Stimulated activated CD8-positive, alpha-beta memory T cell treated with anti-CD3 and anti-CD28 coated beads, Interleukin-4, amount 100 ng/mL, for 4 hours (primary cell): ENCODE measurements at places on chromosomes 3 and 15.

- no peak for DNase-seq
These were observed 99.5 kb downstream of the ZNF621 start for GRCh38 chr3:40624189-40624769.

GRCh38 chr3:38636881-38637280 lies 12.6 kb downstream of the SCN5A start:
- no peak for DNase-seq

DNA sequence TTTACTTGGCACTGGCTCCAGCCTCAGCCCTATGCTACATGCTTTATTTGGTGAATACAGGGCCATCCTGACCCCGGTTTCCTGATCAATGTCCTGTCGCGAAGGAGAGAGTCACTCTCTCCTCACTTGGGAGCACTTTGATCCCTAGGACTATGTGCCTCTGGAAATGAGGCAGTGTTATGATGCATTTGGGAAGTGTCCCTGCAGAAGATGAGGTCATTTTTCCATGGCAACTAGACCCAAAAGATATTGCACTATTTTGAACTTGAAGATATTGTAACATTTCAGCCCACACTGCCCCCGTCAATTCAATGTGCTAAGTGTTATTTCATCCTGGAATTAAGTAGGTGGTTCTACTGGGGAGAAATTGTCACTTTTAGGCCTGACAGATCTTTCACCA lies 68.0 kb downstream of the LRRK1 start:
- DNase-seq: no peak

DNA sequence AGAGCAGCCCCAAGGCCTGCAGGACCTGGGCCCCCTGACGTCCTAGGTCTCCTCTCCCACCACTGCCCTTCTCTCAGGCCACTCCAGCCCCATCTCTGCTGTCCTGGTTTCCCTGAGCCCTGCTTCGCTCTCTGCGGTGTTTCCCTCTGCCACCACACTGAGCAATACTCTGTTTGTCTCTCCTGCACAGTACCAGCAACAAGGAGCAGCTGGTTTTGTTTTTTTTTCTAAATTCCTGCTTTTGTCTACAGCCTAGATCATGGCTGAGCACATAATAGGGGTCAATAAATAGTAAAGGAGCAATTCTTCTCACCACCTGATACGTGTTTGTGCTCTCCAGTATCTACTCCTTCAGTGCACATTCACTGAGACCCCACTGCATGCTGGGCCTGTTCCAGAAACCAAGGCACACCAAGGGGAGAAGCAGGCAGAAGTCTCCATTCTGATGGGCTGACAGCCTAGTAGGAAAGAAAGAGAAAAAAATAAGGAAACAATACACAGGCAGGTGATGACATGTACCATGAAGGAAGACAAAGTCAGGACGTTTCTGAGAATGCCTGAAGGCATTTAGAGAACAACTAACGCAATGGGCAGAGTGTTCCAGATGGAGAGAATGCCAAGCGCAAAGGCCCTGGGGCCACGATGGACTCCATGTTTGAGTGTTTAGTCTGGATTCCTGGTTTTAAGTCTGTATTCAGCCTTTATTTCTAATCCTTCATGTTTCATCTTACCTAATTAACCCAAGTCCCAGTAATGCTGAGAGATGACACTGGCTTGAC lies 6.0 kb upstream of the ACAD9 start:
- DNase-seq: no peak

- DNase-seq: no peak
These were observed 49.0 kb downstream of the DZIP1L start for GRCh38 chr3:138066383-138066782.

- no peak for DNase-seq
These were observed 18.5 kb downstream of the PIK3CA start for GRCh38 chr3:179166561-179167201.

- no peak for DNase-seq
These were observed 156.8 kb downstream of the IMPG2 start for GRCh38 chr3:101163554-101163953.

DNA sequence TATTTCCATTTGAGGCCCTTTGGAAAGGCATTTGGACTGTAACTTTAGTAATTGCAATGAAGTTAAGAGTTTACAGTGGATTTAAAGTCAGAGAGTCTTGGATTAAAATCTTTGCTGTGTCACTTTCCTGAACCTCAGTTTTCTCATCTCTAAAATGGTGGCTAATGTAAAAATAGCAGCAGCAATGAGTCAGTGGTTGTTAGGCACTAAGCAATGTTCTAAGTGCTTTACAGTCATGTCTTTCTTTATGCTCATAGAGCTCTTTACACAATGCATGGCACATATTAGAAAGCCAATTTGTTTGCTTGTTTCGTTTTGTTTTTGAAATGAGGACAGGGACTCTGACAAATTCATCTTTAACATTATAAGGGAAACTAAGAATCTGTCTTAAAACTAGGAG lies 222.7 kb upstream of the DNAJC19 start:
- DNase-seq: no peak

- DNase-seq: no peak
These were observed 73.8 kb downstream of the AAGAB start for GRCh38 chr15:67180514-67181191.

DNA sequence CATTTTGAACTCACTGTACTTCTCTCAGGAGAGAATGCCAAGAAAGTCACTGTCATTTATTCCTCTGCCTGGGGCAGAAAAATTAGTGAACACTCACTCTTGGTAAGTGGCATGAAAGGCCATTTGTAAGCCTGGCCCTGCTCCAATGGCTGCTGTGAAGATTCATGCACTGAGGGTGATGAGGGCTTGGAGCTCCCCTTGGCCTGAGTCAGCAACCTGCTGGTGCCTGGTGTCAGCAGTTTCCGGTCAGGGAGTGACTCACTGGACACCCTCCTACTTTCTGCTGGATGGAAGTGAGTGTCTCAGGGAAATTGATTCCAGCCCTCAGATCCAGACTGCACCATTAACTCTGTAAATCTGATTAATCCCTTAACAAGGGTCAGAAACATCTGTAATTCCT lies 37.6 kb downstream of the TRA2B start:
- DNase-seq: no peak

DNA sequence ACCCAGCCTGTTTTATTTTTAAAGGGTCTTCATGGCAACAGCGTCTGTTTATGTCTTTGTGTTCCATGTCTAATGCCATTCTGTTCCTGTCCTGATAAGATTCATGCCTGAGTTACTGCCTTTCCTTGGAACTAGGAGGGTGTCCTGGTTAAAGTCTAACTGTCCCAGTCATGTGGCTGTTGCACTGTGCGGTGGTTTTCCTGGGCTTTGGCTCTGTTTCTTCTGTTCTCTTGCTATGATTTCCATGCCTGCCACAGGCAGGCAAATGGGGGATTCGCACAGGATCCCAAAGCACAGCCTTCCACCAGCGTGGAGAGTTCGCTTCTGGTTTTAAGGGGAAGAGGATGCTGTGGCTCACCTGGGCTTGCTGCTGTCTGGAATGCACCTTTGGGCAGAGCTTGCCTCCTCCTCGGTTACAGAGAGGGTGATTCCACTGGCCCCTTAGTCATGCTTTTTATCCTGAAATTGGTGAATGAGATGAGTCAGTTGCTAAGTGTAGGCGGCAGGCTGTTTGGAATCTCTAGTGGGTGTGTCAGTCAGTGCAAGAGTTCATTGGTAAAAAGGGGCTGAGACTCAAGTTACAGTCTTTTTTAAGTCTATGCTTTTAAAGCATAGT lies 86.8 kb downstream of the CCK start:
- no peak for DNase-seq

DNA sequence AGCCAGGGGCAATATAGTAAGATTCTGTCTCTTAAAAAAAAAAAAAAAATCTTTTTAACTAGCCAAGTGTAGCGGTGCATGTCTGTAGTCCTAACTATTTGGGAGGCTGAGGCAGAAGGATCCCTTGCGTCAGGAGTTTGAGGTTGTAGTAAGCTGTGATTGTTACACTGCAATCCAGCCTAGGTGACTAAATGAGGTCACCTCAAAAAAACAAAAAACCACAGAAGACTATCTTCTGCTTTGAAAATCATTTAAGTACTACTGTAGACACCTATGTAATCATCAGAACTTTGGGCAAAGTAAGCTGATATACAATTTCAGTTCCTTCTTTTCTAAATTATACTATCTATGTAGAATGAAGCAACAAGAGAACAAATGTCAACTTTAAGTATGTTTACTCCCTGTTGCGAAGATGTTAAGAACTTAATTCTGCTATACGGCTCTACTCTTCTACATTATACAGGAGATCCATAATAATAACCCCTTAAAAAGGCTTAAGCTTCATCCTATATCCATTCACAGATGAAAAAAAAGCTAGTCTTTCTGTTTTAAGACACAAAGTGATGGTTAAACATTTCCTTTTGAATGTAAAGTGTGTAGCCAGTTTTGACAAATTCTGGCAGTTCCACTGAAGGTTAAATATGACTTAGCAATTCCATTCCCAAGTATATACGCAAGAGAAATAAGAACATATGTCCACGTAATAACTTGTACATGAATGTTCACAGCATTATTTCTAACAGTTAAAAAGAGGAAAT lies 15.2 kb downstream of the DAZL start:
- no peak for DNase-seq

DNA sequence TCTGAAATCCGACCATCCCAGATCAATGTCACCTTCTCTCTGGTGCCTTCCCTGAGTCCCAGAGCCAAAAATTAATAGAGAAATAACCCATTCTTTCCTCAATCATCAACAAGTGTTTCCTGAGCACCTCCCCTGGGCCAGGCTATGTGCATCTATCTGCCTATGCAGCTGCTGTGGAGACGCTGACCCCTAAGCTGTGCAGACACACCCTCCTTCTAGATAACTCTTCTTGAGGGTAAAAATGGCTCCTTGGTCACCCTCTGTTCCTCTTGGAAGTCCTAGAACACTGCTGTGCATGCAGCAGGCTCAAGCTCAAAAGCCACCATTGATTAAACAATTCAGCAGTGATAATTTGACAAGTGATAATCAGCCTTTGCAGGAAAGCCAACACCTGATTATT lies 18.4 kb downstream of the CA12 start:
- no peak for DNase-seq

DNA sequence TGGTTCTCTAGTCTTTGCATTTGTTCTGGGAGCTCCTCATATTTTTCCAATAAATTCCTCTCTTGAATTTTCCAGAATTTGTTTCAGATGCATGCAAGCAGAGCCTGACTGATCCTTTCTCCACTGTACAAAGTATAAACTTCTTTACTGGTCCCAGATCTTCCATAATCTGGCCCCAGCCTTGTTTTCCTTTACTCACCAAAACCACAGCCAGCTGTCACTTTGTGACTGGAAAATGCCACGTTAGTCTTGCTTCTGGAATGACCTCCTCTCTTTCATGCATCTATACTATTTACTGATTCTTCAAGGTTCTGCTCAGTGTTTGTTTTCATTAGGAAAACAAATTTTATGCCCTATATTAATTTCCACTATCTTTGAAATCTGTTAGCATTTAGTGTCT lies 60.4 kb upstream of the SPPL2A start:
- DNase-seq: no peak

- DNase-seq: no peak
These were observed 28.1 kb downstream of the CLK3 start for GRCh38 chr15:74643665-74644204.

GRCh38 chr3:152737021-152737908 lies 97.7 kb upstream of the P2RY1 start:
- DNase-seq: no peak

- DNase-seq: no peak
These were observed 8.3 kb downstream of the POMGNT2 start for GRCh38 chr3:43097400-43098080.

- no peak for DNase-seq
These were observed 463.0 kb downstream of the ERC2 start for GRCh38 chr3:56005196-56005805.

- DNase-seq: no peak
These were observed 64.4 kb downstream of the GTPBP8 start for GRCh38 chr3:113055201-113055600.

DNA sequence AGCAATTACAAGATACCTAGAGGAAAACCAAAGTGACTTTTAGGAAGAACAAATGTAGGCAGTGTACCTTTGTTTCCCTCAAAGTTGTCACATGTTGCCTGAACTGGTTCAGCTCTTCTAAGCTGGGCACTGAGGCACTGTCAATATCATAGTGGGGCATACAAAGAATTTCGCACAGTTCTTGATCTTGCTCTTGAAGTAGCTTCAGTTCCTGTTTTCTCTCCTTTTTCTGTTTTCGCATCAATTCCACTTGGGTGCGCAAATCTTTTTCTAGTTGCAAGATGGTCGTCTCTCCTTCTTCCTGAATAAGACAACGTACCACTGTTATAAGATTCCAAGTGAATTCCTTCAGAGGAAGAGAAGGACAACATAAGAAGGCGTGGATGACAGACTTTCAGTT lies 12.7 kb downstream of the PRC1 start:
- DNase-seq: no peak

GRCh38 chr15:95556225-95556624 lies 774.3 kb upstream of the NR2F2 start:
- DNase-seq: no peak

DNA sequence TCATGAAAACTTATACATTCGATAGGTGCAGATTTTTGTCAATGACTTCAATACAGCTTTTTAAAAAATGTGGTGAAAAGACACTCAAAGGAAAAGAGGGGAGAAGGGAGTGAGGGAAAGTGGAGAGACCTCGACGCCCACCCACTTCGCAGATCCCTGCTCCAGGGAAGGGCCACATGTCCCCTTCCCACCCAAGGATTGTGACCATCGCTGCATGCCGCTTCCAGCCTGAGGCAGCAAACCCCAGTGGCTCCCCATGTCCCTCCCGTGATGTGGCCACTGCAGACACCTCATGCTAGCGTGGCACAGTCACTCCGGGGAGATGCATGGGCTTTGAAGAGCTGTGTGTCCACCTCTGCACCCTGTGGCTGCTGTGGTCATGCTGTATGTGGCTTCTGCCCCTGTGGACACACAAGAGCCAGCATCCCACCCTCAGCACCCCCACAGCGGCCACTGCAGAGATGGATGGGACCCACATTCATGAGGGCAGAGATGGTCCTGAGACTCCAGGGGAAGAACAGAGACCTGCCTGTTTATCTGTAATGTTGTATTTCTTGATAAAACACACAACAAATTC lies 230.2 kb downstream of the OCA2 start:
- no peak for DNase-seq

GRCh38 chr3:123941121-123941520 lies 19.9 kb downstream of the CCDC14 start:
- no peak for DNase-seq

GRCh38 chr15:99729920-99730319 lies 3.3 kb downstream of the LYSMD4 start:
- DNase-seq: no peak

GRCh38 chr3:48738926-48739616 lies 22.1 kb upstream of the IP6K2 start:
- DNase-seq: no peak

DNA sequence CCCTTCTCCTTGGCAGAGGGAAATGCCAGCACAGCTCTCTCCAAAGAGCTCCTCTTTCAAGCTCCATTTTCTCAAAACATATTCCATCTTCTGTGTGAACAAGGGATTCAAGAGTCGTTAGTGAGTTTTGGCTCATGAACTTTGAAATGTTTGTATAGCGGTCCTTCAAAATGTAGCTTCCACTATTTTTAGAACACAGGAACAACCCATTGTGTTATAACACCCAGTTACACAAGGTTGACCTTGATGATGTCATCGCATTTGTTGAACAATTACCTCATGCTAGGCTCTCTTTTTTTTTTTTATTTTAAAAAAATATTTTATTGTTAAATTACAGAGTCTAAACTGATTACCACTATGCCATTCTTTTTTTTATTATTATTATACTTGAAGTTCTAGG lies 251.7 kb downstream of the THSD4 start:
- DNase-seq: no peak
